Left lung (tissue), 14 donors: ENCODE measurements at places on chromosomes 4 and X. TPM values are rescaled to one million over a fixed set of nuclear protein-coding genes. Genes with fewer than 3 reads are reported as not detected.
A peak's percentile ranks its signal among the peaks of the same experiment; 100 is the strongest.

DNA sequence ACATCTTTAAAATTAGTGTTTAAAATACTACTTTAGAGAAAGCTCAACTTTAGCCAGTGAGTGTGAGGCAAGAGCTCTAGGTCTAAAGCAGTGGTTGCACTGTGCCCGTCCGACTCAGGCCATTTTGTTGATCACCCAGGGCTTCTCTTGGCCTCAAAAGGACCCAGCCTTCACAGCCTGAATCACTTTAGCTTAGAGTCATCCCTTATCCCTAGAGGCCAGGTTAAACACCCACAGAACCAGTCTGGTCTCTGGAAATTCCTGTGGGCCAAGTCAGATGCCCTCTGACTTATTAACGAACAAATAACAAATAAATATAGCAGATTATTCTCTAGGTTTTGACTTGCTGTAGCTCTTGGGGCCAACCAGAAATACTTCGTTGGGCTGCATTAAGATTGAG lies 102.3 kb downstream of the WWC2 start:
- no peak for DNase-seq

DNA sequence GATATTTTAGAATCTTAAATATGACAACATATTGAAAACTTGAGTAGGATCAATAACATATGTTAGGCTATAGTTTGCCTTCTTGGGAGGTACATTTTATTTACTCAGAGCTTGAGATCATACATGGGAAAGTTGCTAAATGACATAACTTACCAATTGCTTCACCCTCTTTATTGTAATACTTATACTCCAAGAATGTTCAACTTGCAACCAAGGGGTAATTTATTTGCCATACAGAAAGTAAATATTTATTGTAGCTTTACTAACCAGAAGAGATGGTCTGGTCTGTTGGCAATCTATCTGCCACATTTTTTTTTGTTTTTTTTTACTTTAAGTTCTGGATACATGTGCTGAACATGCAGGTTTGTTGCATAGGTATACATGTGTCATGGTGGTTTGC lies 426.6 kb downstream of the ARHGAP24 start:
- no peak for DNase-seq

GRCh38 chr4:184833046-184833838 lies 7.5 kb upstream of the ACSL1 start:
- DNase-seq: no peak

DNA sequence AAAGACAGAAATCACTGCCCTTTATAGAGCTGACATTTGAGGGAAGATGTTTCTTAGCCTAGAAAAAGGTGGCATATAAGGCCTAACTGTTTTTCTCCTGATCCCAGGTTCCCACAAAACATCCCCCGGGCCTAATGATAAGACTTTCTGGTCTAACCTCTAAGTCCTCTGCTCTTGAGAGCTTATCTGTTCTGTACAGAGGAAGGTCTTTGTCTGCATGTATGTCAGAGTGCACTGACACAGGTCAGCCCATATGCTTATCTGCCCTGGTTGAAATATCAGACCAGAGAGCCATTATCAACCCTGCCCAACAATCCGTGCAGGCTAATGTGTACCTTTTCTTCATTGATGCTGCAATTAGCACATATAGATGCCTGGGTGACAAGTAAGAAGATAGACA lies 76.2 kb downstream of the ARHGEF9 start:
- DNase-seq: no peak

DNA sequence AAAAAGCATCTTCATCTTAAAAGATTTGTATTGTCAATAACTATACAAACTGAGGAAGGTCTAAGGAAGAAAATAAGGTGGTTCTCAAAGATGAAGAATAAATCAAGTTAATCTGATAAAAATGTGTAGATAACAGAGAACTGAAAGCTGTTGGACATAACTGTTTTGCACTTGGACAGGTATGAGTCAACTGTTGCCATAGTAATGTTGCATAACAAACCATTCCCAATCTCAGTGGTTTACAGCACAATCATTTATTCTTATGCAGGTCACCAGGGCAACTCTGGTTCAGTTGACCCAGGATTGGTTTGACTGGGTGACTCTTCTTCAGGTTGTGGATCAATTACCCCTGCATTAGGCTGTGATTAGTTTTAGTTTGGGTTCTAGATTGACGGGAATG lies 2197.7 kb downstream of the ARAP2 start:
- DNase-seq: no peak

- DNase-seq: no peak
Observed at GRCh38 chr4:26788341-26788733, 72.3 kb upstream of the STIM2 start.

GRCh38 chrX:110032534-110033147 lies 29.7 kb downstream of the TMEM164 start:
- DNase-seq: no peak

TCEAL6 gene
- polyA plus RNA-seq: not detected

DNA sequence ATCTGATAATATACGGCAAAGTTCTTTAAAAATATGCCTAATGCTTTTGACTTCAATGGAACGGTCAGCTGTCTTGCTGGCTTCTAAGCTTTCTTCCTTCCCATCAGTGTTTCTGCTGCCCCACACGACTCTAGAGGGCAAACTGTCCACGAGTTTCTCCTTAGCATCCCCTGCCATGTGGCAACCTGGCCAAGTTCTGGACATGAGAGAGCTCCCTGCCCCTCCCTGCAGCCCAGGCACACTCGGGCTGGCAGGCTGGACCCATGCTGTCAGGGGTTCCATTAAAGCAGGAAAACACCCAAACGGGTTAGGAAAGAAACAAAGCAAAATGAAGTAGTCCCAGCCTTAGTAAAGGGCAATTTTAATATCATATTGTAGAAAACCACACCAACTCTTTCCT lies 38.8 kb downstream of the KDR start:
- DNase-seq: no peak

ABCG2 gene
- polyA plus RNA-seq: 13.1 TPM

GRCh38 chr4:7323872-7324650 lies 110.7 kb downstream of the PSAPL1 start:
- DNase-seq: peak; percentile 35

DNA sequence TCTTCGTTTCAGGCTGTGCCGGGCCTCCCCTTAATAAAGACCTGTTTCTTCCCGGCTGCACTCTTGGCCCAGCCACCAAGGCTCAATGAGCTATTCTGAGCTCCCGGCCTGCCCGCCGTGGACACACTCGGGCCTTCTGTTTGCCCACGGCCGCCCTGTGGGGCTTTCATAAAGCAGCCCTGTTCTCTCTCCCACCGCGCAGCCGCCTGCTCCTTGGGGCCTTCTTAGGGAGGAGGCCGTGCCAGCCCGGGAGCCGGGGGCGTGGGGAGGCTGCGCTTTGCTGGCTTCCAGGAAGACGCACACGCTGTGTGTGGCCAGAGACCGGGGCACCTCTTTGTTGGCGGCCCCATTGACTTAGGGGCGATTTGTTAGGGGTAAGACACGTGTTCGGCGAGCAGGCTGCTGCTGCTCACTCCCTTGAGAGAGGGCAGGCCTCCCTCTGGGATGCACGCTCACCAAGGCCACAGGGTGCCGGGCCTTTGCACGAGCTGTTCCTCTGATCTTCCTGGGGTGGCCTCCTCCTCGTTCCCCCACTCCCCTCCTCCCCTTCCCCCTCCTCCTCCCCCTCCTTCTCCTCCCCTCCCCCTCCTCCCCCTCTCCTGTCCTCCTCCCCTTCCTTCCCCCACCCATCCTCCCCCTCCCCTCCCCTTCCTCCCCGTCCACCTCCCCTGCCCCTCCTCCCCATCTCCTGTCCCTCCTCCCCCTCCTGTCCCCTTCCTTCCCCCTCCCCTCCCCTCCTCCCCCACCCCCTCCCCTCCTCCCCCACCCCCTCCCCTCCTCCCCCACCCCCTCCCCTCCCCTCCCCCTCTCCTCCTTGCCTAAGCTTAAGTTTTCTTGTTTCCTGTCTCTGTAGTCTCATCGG lies 11.3 kb downstream of the BLOC1S4 start:
- DNase-seq: no peak

- no peak for DNase-seq
Observed at GRCh38 chr4:82975792-82976191, 34.8 kb downstream of the LIN54 start.

- no peak for DNase-seq
Observed at GRCh38 chrX:506341-506740, 119.6 kb upstream of the PPP2R3B start.

SSX3 gene
- not detected for polyA plus RNA-seq

UGT2B15 gene
- 0.63 TPM for polyA plus RNA-seq

GPR50 gene
- polyA plus RNA-seq: not detected

GRCh38 chr4:185721190-185722028 lies 90.6 kb downstream of the SORBS2 start:
- DNase-seq: peak; percentile 56

GRCh38 chr4:153252122-153252521 lies 47.9 kb downstream of the TRIM2 start:
- DNase-seq: no peak

EPGN gene
- not detected for polyA plus RNA-seq

GRCh38 chr4:82983444-82983843 lies 27.2 kb downstream of the LIN54 start:
- DNase-seq: no peak
